ENCODE measurements at places on chromosomes 11 and 22.
A peak's percentile ranks its signal among the peaks of the same experiment; 100 is the strongest.

DNA sequence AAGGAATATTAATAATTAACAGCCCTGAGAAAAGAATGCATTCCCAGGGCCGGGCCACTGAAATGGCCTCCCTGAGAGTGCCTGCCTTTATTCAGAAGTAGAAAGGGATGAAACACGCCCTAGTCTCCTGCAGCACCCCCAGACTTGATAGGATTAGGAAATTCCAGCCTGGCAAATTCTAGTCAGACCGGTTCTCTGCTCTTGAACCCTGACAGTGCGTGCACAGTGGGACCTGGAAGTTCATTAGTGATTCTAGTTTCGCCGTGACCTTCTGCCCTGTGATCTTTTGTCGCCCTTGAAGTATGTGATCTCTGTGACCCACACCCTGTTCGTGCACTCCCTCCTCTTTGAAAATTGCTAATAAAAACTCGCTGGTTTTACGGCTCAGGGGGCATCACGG is 2.1 kb upstream of the GSTP1 start:
- no peak for DNase-seq

DNA sequence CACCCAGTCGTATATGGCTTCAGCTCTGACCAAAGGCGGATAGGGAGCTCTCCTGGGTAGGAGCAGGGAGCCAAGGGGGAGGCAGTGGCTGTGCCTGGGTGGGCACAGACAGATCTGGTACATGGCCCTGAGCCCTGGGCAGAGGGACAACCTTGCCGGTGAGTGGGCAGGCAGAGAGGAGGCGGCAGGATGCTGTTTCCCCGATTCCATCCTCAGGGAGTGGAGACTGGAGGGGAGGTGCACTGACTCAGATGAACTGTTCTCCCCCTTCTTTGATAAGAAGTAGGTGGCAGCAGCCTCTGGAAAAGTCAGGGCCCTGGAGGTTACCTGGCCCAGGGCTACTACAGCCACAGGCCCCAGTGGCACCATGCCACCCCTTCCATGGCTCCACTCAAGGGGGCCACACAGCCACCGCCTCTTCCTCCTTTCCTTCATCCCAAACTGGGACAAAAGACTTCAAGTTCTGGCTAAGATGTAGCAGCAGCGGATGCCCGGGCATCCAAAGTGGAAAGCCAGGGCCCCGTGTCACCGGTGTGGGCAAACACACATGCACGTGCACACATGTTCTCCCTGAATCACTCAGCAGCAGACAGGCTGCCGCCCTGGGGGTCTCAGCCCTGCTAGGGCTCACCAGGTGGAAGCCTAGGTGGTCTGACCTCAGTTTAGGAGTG is 13.4 kb downstream of the CXCR5 start:
- DNase-seq, result no peak

DNA sequence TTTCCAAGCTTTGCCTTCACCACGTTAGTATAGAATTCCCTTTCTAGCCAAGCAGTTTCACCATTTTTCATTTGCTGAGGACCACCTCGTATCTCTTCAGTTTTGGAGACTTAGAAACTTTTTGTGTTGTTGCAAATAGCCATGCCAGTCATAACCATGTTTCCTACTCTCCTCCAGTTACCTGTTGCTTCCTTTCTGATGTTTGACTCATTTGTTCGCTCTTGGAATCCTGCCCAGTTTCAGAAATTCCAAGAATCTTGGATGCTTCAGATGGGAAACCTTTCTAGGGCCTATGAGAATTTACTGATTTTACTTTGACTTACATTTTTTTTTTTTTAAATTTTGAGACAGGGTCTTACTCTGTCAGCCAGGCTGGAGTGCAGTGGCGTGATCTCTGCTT is 65.4 kb downstream of the PPP6R3 start:
- no peak for DNase-seq

DNA sequence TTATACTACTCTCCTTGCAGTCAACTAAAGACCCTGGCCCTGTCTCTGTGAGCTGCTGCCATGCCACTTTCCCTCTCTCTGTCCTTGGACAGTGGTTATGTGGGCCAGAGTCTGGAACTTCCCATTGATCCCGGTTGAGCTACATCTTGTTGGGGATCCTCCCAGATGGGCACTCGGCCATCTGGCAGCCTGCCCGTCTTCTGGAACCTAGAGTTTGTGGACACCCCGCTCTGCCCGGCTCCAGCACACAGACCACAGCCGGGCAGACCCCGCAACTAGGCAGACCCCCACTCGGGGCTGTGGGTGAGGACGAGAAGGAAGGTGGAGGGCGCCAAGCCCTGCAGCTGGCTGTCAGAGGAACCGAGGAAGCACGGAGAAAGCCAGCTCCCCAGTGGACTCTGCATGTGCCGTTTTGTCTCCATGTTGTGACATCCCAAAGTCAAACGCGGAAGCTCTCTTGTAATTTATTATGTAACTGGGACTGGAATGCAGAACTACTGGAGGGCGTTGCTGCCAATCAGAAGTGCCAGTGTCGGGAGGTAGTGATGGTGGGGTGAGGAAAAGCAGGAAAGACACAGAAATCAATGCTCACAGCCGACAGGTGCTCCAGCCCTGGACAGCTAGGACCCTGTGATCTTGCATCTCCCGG is 207.7 kb downstream of the CEP164 start:
- peak; percentile 78 for DNase-seq

DNA sequence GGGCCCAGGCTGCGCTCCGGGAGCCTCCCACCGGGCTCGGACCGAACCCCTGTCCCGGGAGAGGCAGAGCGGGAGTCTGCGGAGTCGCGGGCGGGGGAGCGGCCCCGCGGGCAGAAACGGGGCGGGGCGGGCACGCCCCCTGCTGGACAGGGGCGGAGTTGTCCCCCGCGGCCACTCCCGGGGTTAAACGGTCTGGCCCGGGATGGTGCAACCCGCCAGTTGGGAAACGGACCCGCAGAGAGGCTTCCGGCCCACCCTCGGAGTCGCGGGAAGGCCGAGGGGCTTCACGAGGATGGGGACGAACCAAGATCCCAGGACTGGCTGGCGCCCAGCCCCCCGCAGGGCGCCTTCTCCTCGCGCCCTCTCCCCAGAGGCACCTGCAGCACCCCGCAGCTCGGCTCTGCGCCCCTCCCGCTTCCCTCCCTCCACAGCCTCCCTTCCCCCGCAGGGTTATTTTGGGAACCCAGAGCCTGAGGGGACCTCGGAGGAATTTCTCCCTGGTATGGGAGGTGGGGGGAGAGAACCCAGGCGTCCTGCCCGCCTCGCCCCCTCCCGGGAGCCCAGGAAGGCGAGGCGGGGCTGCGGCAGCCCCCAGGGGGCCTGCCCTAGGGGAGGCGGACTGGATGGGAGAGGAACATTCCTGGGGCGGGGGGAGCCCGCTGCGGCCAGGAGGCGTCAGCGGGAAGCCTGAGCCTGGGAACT is 902 bp downstream of the RASGRP2 start:
- peak; percentile 93 for DNase-seq

DNA sequence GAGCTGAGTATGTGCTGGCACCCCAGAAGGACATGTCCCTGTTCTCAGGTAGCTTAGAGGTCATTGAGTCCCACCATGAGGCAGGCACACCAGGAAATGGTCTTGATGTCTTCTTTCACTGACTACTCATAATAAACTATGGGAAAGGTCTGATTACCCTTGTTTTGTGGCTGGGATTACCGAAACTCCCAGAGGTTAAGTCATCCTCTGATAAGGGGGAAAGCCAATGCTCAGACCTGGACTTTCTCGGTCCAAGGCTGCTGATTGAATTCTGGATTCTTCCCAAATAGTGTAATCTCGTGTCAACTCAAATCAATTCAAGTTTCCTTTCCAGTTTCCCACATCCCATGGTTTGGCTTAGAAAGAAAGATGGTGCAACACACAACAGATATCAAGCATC is 3.7 kb upstream of the CD44 start:
- no peak for DNase-seq
